Brain microvascular endothelial cell (primary cell): ENCODE measurements at places on chromosomes 4 and X.

- no peak for DNase-seq
Measured at GRCh38 chr4:74009307-74009706, 10.8 kb upstream of the CXCL5 start.

GRCh38 chr4:150501983-150502382 is 80.0 kb upstream of the MAB21L2 start:
- DNase-seq: no peak

DNA sequence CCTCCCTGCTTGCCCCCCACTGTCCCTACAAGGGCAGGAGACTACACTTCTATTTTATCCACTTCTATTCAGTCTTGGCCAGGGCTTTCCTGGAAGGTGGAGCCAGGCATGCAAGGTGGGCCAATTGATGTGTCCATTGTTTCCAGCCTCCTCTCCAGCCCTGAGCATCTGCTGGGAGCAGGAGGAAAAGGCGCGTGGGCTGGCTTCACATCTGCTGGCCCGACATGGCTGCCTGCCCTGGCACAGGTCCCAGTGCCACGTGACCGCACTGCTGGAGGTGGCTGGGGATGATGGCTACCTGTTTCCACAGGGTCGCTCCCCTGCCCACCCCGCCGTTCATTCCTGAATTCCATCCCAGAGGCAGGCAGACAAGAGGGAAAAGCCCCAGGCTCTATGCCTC is 247.7 kb downstream of the AFAP1 start:
- no peak for DNase-seq

GRCh38 chr4:55553441-55554201 is 6.9 kb upstream of the CLOCK start:
- DNase-seq: no peak

DNA sequence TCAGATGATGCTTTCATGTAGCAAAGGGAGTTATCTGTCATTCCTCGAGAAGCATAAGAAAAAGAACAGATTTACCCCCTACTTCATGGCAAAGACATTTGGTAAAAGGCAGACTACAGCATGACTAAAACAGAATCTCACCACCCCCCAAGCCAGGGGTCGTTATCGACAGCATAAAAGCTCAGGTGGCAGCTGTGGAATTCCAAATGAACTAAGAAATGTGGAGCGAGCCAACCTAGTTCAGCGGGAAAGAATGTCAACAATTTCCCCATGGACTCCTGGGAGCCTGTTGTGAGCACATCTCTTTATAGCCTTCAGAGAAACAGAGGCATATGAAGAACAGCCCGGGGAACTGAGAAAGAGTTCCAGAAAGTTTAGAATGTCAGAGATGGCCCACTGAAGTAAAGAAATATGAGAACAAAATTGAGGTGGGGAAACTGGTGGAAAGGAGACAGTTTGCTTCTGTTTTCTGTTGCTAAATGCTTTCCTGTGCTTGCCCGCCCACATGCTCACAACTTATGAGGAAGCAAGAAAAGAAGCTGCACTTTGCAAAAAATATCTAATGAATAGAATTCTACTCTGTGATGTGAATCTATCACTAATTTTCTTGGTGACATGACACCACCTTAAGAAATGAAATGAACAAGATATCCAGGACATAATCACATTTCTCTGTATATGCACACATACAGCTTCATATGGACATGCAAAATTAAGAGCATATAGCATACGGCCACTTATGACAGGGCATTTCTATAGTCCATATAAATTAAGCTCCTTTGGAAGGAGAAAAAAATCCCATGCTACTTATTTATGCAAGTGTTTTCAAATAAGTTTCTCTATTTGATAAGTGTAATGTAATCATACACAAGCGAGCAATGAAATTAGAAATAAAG is 135.3 kb upstream of the MID1 start:
- peak; percentile 68 for DNase-seq

DNA sequence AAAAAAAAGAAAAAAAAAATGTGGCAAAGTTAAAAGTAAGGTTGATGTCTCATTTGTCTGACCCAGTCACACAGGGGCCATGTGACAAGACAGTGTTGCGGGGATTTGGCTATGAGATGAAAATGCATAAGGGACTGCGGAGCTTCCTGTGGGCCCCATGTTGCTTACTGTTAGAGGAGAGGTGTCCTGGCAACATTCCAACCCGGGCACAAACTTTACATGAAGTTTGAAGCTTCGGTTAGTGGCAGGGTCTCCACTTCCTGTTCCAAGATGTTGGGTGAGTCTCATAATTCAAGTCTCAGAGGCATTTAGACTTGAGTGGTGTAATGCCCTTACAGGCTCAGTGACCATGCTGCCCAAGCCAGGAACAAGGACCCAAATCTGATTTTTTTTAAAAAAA is 111.3 kb downstream of the MAML3 start:
- no peak for DNase-seq

DNA sequence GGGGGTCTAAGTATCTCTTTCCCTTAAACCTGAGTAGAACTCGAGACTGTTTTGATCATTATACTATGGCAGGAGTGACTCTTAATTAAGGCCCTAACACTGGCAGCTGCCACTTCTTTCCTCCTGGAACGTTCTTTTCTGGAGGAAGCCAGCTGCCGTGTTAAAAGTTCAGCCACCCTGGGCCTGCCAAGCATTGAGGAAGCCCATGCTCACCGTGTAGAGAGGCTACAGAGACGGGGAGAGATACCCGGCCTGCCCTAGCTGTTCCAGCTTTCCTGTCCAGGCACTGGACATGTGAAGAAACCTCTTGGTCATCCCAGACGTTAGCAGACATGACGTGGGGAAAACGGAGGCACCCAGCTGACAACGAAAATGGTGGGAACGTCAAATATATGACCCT is 274.1 kb downstream of the ARHGAP10 start:
- no peak for DNase-seq

GRCh38 chrX:138756234-138756633 is 44.7 kb upstream of the FGF13 start:
- peak; percentile 2 for DNase-seq

GRCh38 chrX:102859550-102859871 is 77.6 kb upstream of the RAB40AL start:
- DNase-seq: no peak

- no peak for DNase-seq
Measured at GRCh38 chr4:128513664-128514484, 226.3 kb upstream of the PGRMC2 start.
